Stimulated activated CD8-positive, alpha-beta memory T cell treated with anti-CD3 and anti-CD28 coated beads, Interleukin-15, amount 100 ng/mL, for 24 hours (primary cell): ENCODE measurements at places on chromosomes 7 and 10.

GRCh38 chr7:3569643-3570042 is 268.6 kb downstream of the SDK1 start:
- no peak for DNase-seq

DNA sequence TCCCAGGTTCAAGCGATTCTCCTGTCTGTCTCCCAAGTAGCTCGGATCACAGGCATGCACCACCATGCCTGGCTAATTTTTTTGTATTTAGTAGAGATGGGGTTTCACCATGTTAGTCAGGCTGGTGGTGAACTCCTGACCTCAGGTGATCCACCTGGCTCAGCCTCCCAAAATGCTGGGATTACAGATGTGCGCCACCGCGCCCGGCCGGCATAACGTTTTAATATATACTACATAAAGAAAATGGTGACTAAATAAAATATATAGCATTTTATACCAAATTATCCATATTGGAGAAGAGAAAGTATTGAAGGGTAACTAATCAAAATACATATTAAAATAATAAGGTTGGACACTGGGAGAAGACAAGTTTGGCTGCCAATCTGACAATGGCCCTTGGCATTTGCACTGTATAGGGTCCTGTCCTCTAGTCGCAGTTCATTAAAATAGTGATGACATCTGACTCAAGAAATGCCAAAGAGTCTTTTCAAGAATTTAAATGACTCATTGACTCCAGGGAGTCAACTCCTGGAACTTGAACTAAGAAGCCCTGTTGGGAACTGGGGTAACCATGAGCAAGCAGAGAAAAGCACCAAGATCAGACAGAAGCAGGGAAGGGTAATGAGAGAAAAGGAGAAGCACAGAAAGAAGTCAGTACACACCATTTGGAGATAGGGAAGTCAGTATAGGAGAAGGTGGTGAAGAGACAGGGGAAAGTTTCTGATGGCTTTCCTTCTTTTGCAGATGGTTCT is 91.1 kb downstream of the CH25H start:
- no peak for DNase-seq

DNA sequence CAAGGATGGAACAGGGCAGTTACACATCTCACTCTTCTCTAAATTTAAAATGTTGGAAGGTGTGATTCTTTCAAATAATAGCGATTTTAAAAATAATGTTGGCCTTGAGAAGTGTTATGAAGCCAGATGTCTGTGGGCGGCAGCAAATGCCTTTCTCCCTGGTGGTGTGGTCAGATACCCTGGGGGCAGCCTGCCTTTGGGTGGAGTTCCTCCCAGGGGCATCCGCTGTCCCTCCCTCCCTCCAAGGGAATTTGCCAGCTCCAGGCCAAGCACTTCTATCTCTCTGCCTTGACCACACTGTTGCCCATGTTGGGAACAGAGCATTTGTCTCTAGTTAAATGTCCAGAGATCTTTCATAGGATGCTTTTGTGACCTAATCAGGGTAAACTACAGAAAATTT is 121.4 kb downstream of the POU6F2 start:
- no peak for DNase-seq

- no peak for DNase-seq
These were observed 93.5 kb downstream of the AKAP9 start for GRCh38 chr7:92034116-92034515.

DNA sequence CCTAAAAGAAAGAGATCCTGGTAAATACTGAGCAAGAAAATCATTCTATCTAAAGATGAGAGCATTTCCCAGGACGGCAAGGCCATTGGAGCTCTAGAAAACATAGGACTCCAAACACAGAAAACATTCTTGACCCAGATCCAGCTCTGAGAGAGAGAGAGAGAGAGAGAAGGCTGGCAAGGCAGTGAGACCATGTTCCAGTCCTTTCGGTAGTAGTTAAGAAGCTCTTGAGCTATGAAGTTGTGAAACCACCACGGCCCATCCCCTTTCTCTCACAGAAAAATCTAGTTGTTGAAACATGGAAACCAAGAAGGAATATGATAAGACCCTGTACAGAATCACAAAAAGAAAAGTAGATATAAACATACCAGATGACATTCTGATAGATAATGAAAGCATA is 212.4 kb upstream of the NPSR1 start:
- no peak for DNase-seq

- DNase-seq, result no peak
These were observed at the start of gene DIP2C for GRCh38 chr10:689452-690371. TSS of gene DIP2C (minus strand) at chr10:689668. CDS start at chr10:689578, 90 bp downstream.

DNA sequence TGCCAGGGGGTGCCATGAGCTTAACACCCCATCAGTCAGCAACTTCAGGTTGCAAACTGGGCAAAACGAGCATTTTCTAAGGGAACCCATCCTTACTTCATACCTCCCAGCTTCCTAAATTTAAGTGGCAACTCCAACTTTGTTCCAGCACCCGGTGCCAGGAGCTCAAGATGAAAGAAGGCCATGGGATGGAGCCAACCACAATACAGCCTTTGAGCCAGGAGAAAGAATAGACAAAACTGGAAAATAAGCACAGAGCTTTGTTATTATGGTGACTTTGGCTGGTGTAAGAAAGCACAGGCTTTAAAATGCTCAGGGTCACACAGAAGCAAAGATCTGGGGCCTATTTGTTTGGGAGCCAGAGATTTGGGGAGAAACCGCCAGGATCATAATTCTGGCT is 388.7 kb upstream of the MGMT start:
- no peak for DNase-seq

GRCh38 chr10:114387784-114388183 is 16.5 kb downstream of the AFAP1L2 start:
- no peak for DNase-seq

- no peak for DNase-seq
These were observed 19.2 kb downstream of the ANTXRL start for GRCh38 chr10:46305986-46306385.

DNA sequence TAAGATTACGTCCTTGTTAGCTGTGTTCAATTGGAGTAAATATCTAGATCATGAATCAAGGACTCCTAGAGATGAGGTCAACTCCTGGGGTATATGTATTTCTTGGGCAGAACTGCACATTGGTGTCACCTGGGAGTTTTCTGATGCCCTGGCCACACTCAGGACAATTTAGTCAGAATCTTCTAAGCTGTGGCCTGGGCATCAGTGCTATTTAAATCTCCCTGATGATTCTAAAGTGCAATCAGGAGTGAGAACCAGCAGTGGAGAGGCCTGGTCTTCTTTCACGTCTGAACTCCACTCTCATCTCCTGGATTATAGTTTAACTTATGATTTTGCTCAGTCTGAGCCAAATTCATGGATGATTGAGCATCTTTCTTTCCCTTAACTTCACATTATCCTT is 218.0 kb downstream of the BMPER start:
- DNase-seq, result no peak

- no peak for DNase-seq
These were observed 12.3 kb downstream of the DDIT4 start for GRCh38 chr10:72285972-72286521.

GRCh38 chr7:143436325-143436946 is 6.8 kb upstream of the TAS2R60 start:
- DNase-seq, result no peak

GRCh38 chr10:93462881-93463280 is 19.3 kb downstream of the MYOF start:
- DNase-seq, result no peak

DNA sequence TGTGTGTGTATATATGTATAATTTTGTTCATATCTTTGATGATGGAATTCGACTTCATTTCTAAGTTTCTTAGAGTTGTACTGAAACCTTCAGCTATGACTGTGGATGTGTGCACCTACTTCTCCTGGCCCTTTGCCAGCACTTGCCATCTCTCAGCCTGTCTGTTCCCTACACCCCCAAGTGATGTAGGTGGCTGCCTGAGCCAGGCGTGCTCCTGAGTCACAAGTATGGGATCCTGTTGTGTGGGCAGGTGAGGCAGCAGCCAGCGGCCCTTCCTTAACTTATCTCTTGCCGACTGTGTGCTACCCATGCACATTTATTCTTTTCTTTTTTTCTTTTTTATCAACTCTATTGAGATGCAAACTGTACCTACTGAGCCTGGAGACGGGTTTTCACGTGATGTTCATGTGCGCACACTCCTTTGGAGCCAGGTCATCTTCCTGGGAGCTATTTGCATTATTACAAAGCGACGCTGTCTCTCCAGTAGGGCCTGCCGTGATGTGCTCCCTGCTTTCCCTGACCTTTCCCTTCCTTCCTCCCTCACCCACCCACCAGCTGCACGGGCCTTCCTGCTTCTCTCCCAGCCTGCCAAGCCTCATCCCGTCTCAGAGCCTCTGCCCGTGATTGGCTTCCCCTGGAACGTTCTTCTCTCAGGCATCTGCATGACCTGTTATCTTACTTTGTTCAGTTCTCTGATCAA is 31.3 kb upstream of the GALNT11 start:
- no peak for DNase-seq

DNA sequence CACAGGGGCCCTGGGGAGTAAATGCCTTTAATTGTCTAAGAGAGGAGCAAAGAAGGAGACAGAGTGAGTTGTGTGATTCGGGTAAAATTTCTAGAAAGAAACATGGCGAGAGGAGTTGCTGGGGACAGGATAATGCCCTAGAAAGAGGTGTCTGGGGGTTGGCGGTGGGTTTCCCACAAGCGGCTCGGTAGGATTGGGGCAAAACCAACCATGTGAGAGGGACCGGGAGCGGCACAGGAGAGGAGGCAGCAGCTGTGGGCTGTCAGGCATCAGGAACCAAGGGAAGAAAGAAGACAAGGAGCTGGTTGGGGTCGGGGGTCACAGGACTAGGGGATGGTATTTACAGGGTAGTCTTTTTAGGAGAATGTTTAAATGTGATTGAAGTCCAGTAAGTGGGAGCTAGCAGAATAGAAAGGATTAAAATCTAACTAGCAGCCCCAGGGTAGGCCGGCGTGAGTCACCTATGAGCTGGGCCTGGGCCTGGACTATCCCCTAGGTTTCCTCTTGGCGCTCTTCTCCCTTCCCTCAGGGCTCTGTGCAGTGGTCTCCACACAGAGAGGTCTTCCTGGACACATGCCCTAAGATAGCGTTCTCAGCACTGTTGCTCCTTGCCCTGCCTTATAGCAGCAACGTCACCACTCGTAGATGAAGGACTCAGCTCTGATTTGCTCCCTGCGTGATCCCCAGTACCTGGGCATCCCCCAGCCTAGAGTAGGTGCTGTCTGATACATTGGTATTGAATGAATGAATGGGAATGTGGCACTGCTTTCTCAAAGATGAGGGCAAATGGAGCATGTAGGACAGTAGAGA is 32.6 kb downstream of the IKZF1 start:
- DNase-seq, result no peak

DNA sequence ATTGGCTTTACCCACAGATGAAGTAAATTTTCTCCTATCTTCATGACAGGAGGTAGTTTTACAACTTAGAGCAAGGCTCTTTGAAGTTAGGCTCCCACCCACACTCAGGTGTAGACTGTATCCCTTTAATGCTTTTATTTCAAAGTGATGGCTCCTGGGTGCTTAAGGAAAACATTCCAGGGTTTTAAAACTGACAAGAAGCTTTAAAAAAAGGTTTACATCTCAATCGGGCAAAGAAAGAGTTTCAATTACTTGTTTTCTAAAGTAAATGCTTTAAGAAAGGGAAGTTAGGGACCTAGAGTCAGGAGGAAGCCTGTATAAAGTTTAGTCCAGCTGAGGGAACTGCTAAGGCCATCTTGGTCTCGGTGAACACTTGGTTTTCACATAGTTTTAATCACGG is 1153.8 kb upstream of the C7orf33 start:
- no peak for DNase-seq

DNA sequence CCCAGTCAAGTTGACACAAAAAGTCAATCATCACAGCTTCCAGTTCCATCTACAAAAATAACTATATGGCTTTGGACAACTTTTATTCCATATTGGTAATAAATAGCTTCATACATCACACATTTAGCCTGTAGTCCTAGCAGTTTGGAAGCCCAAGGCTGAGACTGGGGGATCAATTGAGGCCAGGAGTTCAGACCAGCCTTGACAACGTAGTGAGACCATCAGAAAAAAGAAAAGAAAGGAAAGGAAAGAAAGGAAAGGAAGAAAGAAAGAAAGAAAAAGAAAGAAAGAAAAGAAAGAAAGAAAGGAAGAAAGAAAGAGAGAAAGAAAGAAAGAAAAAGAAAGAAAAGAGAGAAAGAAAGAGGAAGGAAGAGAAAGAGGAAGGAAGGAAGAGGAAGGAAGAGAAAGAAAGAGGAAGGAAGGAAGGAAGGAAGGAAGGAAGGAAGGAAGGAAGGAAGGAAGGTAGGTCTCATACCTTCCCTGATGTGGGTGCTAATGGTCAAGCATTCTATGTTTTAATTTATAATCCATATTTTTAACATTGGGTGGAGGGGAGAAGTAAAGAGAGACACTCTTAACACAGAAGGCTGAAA is 37.8 kb downstream of the CAV1 start:
- no peak for DNase-seq

DNA sequence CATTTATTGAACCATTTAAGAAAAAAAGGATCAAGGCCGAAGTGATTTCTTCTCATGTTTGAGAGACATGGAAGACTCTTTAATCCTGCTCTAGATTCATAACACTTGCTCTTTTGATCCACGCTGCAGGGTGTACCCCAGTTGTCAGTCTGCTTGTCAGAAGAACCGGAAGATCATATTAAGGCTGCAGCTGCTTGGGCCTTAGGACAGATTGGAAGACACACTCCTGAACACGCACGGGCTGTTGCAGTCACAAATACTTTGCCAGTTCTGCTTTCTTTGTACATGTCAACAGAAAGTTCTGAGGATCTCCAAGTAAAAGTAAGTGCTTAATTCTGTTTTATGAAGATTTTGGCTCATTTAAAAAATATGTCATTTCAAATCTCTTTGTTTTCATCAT is 46.3 kb downstream of the SPAG6 start:
- DNase-seq, result no peak

DNA sequence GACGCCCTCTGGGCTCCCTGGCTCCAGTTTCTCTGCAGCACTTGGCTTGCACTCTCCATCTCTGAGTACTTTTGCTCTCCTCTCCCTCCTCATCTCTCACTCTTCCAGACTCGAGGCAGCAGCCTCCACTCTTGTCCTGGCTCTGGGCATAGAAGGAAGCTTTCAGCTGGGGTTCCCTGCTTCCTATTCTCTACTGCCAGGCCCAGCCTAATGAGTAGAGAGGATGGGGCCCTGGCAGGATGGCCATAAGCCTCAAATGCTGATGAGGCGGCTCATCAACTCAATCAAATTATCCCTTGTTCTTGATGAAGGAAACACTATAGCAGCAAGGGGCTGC is 55.8 kb downstream of the NEURL1 start:
- DNase-seq, result no peak
